Fibroblast of upper back skin (primary cell): ENCODE measurements at places on chromosomes 6 and 20.
A peak's percentile ranks its signal among the peaks of the same experiment; 100 is the strongest.

- DNase-seq = peak; percentile 51
Observed at GRCh38 chr6:101114703-101115102, 233.6 kb upstream of the ASCC3 start.

- DNase-seq = no peak
Observed at GRCh38 chr20:41004531-41005360, 23.9 kb upstream of the TOP1 start.

DNA sequence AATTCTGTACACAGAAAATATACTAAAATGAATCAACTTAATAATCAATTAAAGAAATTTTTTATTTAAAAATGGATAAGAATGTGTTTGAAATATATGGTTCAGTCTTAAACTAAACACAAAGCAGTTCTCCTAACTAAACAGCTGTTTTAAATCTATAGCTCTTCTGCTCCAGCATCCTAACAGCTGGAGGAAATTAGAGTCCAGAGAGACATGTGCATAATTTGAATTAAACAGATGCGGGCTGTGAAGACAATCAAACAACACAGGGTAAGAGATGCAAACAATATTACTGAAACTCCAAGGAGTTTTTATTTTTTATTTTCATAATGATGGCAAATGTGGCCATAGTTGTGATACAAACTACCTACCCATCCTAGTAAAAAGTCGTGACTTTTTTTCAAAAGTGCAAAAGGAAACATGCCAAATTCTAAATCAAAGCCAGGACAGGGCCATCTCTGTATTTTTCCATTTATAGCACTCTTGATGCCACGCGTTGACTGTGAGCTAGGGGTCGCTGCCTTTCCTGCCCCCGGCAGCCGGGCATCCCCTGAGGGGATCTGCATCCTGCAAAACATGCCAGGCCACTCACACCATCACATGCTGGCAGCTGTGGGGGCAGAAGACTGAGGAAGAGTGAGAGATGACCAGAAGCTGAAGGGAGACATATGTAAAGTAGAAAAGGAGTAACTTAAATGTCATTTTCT, 310.6 kb downstream of the PRKN start:
- peak; percentile 5 for DNase-seq

DNA sequence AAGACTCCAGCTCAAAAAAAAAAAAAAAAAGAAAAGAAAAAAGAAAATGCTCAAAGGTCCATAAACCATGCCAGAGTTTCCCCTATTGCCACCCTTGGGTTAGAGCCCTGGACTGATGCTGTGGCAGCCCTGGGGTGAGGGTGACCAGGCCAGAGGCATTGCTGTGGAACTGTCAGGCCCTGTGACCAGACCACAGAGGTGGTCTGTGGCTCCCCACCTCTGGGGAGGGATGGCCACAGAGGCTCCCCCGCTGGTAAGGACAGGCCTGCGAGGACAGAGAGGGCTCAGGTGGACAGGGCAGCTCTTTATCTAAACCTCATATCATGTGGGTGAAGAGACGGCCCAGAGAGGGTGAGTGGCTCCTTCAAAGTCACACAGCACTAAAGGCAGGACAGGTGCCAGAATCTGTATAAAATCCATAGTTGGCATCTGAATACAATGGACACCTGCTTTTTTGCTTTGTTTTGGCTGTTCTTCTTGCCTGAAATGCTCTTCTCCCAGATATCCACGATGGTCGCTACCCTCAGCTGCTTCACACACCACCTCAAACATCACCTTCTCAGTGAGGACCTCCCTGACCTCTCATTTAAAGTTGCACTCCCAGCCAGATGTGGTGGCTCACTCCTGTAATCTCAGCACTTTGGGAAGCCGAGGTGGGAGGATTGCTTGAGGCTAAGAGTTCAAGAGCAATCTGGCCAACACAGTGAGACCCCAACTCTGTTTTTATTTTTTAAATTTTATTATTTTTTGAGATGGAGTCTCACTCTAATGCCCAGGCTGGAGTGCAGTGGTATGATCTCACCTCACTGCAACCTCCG, 22.5 kb upstream of the SPDEF start:
- DNase-seq = no peak

DNA sequence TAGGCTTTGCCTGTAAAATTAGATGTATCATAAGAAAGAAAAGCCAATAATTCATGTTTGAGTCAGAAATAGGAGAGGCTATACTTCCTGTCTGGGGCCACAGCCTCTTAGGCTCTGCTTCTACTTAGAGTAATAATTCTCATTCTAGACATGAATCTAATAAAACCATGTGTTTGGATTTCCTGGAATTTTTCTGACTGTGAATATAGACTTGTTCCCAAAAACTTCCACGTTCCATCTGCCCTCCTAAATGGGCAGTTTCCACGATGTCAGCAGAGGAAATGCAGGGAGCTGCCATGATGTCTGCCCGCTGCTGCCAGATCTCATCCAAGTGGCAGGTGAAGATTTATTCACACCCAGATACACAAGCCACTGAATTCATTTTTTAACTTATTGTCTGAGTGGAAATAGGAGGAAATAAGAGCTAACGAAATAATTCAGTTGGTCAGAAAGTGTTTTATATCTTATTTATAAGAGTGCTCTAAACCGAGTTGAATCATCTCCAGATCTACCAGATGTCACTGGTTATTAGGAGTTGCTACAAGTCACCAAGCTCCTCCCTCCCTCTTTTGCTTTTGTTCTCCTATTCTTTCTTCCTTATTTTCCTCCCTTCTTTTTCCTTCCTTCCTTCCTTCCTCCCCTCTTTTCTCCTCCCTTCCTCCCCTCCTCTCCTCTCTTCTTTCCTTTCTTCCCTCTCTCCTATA, 69.3 kb downstream of the ALDH8A1 start:
- peak; percentile 87 for DNase-seq

- DNase-seq = peak; percentile 41
Observed at GRCh38 chr6:74259981-74260380, 564.0 kb downstream of the CD109 start.

- DNase-seq = no peak
Observed at GRCh38 chr6:169803816-169804340, 52.5 kb downstream of the ERMARD start.

DNA sequence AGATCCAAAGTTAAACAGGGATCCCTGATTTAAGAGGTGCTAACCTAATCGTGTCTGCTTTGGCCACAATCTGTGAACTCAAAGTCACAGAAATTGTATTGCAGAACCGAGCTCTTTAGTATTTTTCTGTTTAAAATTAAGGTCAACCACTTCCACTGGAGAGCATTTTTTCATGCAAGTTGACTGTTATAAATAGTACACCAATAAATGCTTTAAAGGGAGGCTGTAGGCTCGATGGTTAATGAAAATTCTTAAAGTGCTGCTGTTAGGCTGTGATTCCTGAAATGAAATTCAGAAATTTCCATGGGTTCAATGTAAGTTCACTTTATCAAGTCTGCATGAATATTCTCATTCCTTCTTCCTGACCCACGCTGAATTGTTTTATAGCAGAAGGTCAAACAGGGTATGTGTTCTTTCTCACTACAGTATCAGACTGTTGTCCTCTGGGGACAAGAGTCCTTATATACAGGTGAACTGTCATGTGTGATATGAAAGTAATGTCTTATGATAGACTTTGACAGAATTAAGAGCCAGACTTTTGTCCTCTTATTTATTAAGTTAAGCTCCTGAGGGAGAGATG, 92.5 kb upstream of the HDGFL1 start:
- no peak for DNase-seq

GRCh38 chr20:59333951-59334350, 33.5 kb downstream of the EDN3 start:
- DNase-seq = no peak

GRCh38 chr6:84776392-84776791, 12.0 kb upstream of the TBX18 start:
- DNase-seq = no peak

DNA sequence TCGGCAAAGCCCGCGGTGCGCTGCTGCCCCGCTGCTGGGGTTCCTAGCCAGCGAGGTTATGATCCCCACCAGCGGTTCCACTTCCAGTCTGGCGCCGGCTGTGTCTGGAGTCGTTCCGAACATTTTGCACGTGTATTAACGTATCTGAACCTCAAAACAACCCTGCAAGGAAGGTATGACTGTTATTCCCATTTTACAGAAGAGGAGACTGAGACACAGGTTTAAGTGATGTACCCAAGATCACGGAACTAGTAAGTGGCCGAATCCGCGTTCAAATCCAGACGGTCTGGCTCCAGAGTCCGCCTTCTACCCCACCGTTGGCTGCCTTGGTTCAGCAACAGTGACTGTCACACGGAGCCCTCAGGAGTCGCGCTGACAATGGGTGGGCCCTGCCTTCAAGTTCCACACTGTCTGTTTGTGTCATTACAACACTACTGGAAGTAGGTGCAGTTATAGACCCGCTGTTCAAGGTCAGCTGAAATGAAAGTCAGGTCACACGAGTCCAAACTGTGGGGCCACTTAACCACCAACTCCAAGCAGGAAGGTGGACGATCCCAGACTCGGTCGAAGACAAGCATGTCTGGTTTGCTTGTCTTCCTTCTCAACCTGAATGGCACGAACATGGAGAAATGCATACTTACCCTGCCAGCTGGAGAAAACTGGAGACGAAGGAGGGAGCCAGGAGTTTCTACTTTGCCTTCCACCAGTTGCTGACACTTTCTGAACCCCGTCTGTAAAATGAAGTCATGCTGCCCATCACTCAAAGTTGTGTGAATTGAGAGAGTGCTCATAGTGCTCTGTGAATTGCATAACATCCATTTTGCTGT, 803 bp upstream of the SRXN1 start:
- no peak for DNase-seq

DNA sequence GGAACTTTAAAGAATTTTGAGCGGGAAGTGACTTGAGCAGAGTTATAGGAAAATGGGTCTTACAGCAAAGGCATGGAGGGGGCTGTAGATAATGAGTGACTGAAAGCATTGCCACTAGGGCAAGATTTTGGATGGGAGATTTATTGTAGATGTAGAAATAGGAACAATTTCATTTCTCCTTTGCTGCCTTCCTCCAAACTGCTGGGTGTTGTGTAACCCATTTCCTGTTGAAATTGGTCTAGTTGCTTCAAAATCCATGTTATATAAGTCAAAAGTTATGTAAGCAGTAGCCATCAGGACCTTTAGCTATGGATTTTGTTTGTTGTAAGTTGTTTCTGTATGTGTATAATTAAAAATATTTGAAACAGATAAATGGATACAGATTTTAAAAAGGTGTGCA, 11.1 kb downstream of the YWHAB start:
- DNase-seq = no peak

DNA sequence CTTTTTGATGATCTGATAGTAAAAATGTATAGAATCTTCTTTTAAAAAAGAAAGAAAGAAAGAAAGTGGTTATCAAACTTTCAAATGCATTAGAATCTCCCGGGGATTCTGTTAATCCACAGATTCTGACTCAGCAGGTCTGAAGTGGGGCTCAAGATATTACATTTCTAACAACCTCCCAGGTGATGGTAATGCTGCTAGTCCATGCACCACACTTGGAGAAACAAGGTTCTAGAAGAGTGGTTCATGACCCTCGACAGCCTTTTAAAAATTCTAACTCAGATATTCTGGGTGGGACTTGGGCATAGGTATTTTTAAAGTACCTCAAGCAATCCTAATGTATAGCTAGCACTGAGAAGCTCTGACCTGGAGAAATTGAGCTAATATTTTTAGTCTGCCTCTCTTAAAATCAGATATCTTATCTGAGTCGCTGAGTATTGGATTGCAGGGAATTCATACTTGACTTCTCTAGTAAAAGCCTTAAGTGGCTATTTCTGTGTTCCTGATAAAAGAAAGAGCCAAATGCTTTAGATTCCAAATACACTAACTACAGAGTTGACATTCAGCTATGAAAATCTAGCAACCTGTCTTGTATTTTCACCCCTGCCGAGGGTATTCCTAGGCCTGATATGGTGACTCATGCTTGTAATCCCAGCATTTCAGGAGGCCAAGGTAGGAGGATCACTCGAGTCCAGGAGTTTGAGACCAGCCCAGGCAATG, 252.4 kb downstream of the PHACTR1 start:
- no peak for DNase-seq

GRCh38 chr20:2697768-2698167, 5.2 kb downstream of the EBF4 start:
- no peak for DNase-seq

DNA sequence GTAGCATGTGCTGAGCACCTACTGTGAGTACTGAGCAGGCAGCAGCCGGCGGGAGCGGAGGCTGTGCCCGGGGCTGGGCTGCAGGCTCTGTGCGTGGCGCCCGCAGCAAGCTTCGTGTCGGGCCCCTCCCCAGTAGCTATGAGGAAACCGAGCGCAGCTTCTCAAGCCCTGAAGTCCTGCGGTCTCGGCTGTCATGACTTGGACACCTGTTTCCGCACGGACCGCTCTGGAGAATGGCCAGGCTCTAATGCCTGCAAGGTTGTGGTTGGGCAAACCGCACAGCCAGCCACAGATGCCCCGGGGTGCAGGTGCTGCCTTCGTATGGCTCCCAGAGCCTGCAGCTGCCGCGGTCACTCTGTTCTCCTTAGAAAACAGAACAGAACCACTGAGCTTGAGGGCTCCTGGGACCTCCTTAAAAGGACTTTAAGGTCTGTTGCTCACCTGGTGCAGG, 33.7 kb downstream of the PYGB start:
- DNase-seq = no peak

DNA sequence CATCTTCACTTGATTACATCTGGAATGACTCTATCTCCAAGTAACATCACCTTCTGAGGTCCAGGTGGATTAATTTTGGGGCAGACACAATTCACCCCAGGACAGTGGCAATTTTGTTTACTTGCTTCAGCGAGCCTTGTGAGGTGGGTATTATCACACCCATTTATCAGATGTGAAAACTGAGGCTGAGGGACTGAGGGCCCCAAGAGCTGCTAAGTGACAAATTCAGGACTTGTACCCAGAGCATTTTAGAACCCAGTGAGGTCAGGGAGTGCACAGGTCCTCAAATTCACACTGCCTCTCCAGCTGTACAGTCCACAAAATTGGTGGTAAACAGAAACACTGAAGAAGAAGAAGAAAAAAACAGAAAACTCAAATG, 125.2 kb upstream of the PMEPA1 start:
- DNase-seq = no peak

DNA sequence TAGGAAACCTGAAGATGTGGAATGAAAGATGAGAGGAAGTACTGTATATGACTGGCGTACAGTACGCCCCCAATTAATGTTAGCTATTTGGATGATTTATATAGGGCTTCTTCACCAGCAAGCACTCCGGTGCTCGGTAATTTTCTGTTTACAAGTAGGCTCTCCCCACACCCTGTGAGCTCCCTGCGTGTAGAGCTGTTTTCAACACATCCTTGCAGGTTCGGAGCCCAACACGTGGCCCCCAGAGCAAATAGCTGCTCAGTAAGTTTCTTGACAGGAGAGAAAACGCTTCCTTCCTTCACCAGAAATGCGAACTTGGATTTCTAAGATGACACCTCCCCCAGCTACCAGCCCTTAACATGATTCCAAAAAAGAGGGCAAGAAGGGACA, 1.2 kb upstream of the RAB22A start:
- no peak for DNase-seq

- DNase-seq = peak; percentile 80
Observed at GRCh38 chr20:1856424-1856823, 38.8 kb upstream of the SIRPA start.

GRCh38 chr20:10641893-10642292, 31.9 kb downstream of the JAG1 start:
- no peak for DNase-seq
